Heart right ventricle (tissue), 16 donors: ENCODE measurements at places on chromosomes 5 and 9. TPM values are rescaled to one million over a fixed set of nuclear protein-coding genes. Genes with fewer than 3 reads are reported as not detected.
A peak's percentile ranks its signal among the peaks of the same experiment; 100 is the strongest.

DNA sequence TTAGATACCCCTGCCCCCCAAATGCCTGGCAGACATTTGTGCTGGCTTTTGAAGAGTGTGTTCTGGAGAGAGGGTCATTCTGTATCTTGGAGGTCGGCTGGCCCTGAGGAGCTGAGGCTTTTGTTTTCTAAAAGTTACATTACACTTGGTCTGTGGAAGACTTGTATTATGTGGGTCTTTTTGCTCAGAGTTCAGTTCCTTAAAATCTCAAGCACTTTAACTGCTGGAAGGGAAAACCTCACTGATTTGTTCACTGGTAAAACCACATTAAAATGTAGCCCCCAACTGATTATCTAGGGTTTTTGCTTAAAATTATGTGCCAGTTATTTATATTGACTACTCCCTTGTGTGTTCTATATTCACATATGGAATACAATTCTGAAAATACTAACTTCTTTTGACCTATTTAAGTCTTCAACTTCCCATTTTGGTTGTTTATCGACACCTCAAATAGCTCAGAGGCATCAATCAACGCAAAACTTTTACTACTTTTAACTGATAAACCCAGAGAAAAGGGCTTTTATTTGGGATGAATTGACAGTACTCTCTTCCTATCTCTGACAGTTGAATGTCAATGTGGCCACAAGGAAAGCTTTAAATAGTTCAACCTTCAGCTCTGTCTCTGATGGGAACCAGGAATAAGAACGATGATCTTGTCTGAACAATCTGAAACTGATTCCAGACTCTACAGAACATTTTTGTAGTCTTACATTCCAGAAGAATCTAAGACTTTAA lies 54.0 kb upstream of the MAP3K1 start:
- H3K27me3 ChIP-seq = no peaks in the 10 kb centered on the region
- no peak for DNase-seq
- peak overlapping the region; percentile 36 for H3K27ac ChIP-seq
- H3K4me1 ChIP-seq = peaks cover 16% of the 10 kb centered on the region
- H3K36me3 ChIP-seq = no peaks in the 10 kb centered on the region

- no peaks in the 10 kb centered on the region for H3K27me3 ChIP-seq
- H3K4me1 ChIP-seq = no peaks in the 10 kb centered on the region
- no peak overlapping the region for H3K4me3 ChIP-seq
- no peak for DNase-seq
- H3K27ac ChIP-seq = no peak overlapping the region
- H3K36me3 ChIP-seq = no peaks in the 10 kb centered on the region
Measured at GRCh38 chr5:145360936-145361335, 474.2 kb downstream of the PRELID2 start.

DNA sequence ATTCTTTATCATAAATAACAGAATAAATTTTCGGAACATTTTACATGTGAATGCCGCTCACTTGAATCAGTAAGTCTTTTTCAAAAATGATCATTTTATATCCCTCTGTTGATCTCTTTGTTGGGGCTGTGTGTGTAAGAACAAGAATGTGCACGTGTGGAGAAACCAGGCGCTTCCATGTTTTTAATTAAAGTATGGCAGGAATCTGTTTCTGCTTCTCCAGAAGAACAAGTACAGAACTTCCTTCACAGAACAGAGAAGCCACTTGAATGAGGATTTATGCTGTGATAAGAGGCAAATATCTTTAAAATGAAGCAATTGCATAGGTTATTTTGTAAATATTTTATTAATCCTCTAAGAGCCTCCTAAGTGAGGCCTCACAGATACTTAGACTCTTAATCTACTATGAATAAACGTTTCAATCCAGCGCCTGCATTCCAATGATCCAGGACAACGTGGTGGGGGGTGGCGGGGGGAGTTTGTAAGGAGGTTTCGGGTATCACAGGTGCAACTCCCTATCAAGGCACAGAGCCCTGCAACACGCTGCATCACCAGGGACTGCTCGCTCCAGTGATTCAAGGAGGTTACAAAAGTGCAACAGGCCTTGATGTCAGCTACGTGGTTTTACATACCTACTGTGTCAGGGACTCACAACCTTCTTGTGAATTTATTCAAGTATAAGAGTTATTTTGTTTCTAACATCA lies 409.2 kb downstream of the BNC2 start:
- no peaks in the 10 kb centered on the region for H3K27me3 ChIP-seq
- DNase-seq = no peak
- no peak overlapping the region for H3K4me3 ChIP-seq
- H3K27ac ChIP-seq = no peak overlapping the region
- no peaks in the 10 kb centered on the region for H3K4me1 ChIP-seq

- no peak overlapping the region for H3K27ac ChIP-seq
- H3K4me1 ChIP-seq = peaks cover 8% of the 10 kb centered on the region
- H3K36me3 ChIP-seq = no peaks in the 10 kb centered on the region
- H3K27me3 ChIP-seq = no peaks in the 10 kb centered on the region
- DNase-seq = no peak
- peak overlapping the region; percentile 79 for H3K4me3 ChIP-seq
Measured at GRCh38 chr9:114396558-114397218, 8.9 kb upstream of the AKNA start.

DNA sequence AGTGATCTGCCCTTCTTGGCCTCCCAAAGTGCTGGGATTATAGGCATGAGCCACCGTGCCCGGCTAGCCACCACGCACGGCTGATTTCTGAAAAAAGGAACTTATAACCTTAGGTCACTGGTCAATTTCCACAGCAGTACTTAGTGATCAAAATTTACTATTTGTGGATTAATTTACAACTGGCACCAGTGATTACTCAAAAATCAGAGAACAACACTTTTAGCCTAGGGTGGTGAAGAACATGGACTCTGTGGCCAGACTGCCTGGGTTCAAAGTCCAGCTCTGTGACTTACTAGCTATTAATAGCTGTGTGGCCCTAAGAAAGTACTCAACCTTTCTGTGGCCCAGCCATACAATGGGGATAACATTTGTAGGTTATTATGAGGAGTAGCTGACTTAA lies 50.8 kb upstream of the GLRX start:
- DNase-seq = no peak
- H3K27ac ChIP-seq = no peak overlapping the region
- H3K4me3 ChIP-seq = no peak overlapping the region
- H3K4me1 ChIP-seq = peaks cover 17% of the 10 kb centered on the region

- H3K27ac ChIP-seq = peak overlapping the region; percentile 23
- H3K4me1 ChIP-seq = peaks cover 75% of the 10 kb centered on the region
- H3K36me3 ChIP-seq = no peaks in the 10 kb centered on the region
- H3K4me3 ChIP-seq = no peak overlapping the region
- no peak for DNase-seq
Measured at GRCh38 chr9:109113892-109114609, 5.7 kb downstream of the TMEM245 start.

- no peak for DNase-seq
- peaks cover 25% of the 10 kb centered on the region for H3K36me3 ChIP-seq
- H3K4me3 ChIP-seq = no peak overlapping the region
- H3K27me3 ChIP-seq = no peaks in the 10 kb centered on the region
- H3K27ac ChIP-seq = no peak overlapping the region
Measured at GRCh38 chr9:86285261-86285660, 2.9 kb upstream of the ISCA1 start.

- peak overlapping the region; percentile 97 for H3K27ac ChIP-seq
- H3K27me3 ChIP-seq = no peaks in the 10 kb centered on the region
- peaks cover 43% of the 10 kb centered on the region for H3K4me1 ChIP-seq
- H3K36me3 ChIP-seq = no peaks in the 10 kb centered on the region
- peak overlapping the region; percentile 40 for H3K4me3 ChIP-seq
Measured at GRCh38 chr5:123037104-123037418, 536 bp upstream of the PPIC start.

DNA sequence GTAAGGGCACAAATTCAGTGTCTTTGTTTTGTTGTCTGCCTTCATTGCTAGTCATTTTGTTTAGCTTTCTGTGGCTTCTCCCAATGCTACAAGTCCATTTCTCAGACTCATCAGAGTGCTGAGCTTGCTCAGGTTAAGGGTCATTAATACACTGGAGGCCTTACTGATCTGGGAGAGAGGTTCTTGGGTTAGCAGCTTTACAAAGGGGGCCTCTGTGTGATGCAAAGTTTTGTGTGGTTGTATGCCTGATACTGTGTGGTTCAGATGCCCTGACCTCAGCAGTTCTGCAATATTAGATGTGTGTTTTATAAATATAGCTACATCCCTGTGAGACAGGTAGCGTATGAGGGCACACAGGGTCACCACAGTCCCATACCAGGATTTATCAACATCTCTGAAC lies 34.8 kb upstream of the SMARCA2 start:
- H3K4me1 ChIP-seq = no peaks in the 10 kb centered on the region
- no peak overlapping the region for H3K27ac ChIP-seq
- H3K36me3 ChIP-seq = no peaks in the 10 kb centered on the region
- H3K27me3 ChIP-seq = no peaks in the 10 kb centered on the region
- no peak overlapping the region for H3K4me3 ChIP-seq

DNA sequence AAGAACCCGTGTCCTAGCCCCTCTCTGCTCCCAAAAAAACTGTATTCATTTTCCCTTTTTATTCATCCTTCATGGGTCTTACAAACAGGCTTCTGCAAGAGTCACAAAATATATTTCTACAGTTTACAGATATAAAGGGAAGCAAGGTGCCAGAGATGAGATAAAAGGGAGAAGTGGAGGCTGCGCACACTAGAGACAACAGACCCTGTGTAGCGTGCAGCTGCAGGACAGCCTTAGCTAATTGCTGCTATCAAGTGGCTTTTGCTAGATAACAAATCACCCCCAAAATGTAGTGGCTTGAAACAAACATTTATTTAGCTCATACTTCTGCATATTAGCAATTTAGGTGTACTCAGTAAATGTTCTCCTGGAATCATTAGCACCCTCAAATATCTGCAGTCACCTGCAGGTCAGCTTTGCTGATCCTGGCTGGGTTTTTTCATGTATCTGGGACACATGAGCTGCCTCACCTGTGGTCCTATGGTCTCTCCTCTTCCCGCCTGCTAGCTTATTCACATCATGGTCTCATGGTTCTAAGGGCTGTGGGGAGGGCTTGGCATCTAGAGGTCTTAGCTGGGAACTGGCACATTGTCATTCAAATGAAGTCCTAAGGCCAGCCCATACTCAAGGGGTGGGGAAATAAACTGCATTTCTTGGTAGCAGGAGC lies 29.4 kb downstream of the ARHGEF37 start:
- H3K4me3 ChIP-seq = no peak overlapping the region
- H3K4me1 ChIP-seq = peaks cover 5% of the 10 kb centered on the region
- H3K36me3 ChIP-seq = peaks cover 12% of the 10 kb centered on the region
- no peak overlapping the region for H3K27ac ChIP-seq
- H3K27me3 ChIP-seq = no peaks in the 10 kb centered on the region

PCDH12 gene
- 11.5 TPM for total RNA-seq

PCDHGA4 gene
- total RNA-seq = 12.3 TPM

ZNF474 gene
- not detected for total RNA-seq
